ENCODE measurements at places on chromosomes 6 and 20.

- DNase-seq = no peak
Observed at GRCh38 chr6:149483334-149483725, 1.5 kb downstream of the ZC3H12D start.

DNA sequence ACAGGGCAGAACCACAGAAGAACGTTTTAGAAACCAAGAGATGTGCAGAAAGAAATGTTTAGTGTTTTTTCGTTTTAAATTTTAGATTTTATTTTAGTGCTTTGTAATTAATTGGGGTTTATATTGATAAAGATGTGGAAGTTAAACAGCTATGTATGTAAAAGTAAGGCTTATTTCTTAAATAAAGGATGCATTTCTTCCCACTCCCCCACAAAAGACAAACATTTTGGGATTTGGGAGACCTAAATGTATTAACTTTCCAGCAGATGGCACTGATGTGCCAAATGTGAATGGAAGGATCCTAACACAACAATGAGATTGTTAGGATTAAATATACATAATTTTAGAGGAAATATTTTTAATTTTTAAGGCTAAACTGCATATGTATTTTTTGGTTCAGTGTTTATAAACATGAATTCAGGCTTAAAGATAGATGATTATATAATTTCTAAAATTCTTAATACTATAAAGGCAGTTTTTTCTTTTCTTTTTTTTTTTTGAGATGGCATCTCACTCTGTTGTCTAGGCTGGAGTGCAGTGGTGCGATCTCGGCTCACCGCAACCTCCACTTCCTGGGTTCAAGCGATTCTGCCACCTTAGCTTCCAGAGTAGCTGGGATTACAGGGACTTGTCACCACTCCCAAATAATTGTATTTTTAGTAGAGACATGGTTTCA lies 12.0 kb downstream of the PFDN4 start:
- DNase-seq = no peak

DNA sequence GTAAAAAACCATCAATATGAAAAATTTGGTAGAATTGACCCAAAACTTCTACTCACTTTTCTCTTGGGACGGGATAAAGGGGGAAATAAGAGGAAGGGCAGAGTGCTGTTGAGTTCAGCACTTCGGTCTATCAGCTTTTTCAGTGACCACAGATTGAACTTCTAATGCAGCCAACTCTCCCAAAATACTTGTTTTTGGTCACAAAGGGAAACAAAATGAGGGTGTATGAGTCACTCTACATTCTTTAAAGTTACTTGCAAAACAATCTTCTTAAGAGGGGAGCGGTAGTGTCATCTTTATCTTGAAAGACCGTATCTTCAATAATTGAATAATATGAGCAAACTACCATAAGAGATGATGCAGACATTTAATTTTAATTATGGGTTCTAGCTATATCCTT lies 661.3 kb downstream of the CD109 start:
- DNase-seq = no peak

DNA sequence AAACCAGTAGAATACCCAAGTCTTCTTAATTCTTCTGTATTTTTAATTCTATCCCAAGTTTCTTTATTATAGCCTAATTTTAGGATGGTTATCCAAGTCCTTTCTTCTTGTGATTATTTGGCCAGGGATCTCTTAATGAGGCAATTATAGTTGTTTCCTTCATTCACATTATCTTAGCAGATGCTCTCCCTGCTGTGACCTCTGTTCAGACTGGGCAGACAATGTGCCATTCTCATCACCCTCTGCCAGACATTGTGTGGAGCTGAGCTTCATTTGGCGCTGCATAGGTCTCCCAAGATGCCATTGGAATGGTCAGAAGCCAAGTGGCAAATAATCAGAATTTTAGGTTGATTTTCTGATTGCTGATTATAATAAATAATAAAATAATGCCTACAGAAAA lies 79.4 kb downstream of the LIN28B start:
- DNase-seq = no peak

- DNase-seq = no peak
Observed at GRCh38 chr6:71977884-71978283, 91.5 kb downstream of the RIMS1 start.

- no peak for DNase-seq
Observed at GRCh38 chr6:106974336-106974998, at the start of gene CD24. TSS of gene CD24 (minus strand) at chr6:106974729. CDS start at chr6:106974646, 83 bp downstream.

DNA sequence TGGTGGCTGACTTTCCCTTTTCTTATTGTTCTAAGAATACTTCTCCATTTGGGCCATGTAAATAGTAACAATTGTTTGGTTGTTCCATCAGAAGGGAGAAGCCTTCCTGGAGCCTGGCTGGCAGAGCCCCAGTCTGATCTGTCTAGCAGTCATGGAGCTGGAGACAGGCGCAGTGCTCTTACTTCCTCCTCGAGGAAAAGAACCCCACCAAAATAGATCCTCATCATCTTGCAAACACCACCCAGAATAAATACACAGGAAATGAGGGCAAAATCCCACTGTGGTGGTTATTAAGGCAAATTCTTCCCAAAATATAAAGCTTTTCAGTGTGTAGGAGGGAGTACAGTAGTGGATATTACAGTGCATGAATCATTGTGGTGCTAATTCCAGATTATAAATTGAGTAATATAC lies 195.1 kb upstream of the SGK1 start:
- no peak for DNase-seq

DNA sequence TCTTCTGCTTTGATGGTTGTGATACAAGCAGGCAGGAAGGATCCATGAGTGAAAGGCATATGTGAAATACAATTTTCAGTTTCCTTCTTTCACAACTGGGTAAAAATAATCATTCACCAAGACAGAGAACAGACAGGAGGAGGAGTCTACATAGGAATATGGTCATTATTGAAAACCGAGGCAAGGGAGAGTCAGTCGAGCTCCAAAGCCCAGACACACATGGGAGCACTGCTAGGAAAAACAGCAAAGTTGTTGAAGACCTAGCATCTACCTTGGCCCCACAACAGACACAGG lies 260.6 kb downstream of the ERMARD start:
- DNase-seq = no peak

DNA sequence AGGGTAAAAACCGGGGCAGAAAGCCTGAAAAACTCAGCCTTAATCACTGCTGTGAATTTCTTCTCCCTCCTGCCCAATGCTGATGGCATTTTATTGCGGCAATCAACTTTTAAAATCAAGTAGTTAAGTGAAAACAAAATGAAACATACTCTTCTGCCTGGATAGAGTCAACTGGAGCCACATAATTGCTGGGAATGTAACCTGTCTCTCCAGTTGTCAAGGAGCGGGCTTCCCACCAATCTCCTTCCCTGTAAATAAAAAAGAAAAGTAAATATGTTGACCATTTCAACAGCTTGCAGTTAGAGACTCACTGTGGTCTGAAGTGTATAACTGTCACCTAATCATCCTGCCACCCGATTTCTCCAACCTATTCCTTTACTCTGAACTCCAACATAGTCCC lies 102.1 kb upstream of the TRAF3IP2 start:
- no peak for DNase-seq

GRCh38 chr6:82270881-82271635 lies 23.5 kb upstream of the IBTK start:
- no peak for DNase-seq

GRCh38 chr6:6696867-6697531 lies 108.5 kb downstream of the LY86 start:
- no peak for DNase-seq

All from stimulated activated CD8-positive, alpha-beta memory T cell treated with anti-CD3 and anti-CD28 coated beads, Interleukin-2, amount 100 ng/mL, for 1 hour (primary cell).